ENCODE measurements at places on chromosomes 6 and 20.

DNA sequence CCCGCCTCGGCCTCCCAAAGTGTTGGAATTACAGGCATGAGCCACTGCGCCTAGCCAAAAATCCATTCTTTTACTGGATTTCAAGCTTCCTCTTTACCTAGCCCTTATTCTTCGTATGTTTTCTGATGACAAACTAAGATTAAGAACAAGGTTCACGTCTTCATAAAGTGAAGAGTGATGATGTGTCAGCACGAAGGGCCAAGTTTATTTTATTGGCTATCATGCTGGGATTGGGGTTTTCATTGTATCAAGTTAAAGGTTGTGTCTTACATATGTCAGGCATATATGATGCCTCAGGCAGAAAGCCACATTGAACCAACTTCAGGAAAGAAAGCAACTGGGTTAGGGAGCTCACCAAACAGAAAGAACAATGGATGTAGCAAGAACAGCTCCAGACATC, 19.7 kb upstream of the SLC17A3 start:
- DNase-seq, result no peak

GRCh38 chr6:28656715-28657114, 131.0 kb downstream of the GPX5 start:
- DNase-seq, result no peak

DNA sequence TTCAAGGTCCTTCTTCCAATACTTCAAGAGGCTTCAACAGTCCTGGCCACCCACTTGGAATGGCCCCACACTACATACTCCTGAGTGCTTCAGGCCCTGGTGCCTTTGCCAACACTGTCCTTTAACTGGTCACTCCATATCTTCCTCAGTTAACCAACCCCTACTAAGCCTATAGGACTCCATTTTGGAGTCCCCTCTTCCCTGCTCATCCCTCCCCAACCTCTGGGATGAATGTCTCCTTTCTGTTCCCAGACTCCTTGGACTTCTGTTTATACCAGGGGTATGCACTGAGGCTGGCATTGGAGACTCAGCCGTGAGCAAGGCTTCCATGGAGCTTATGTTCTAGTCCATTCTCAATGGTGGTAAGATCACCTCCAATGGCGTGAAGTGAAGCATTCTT, 33.6 kb downstream of the COX4I2 start:
- no peak for DNase-seq

DNA sequence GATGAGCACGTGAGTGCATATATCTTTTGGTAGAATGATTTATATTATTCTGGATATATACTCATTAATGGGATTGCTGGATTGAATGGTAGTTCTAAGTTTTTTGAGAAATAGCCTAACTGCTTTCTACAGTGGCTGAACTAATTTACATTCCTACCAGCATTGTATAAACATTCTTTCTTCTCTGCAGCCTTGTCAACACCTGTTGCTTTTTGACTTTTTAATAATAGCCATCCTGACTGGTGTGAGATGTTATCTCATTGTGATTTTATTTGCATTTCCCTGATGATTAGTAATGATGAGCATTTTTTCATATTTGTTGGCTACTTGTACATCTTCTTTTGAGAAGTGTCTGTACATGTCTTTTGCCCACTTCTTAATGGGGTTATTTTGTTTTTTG, 116.3 kb downstream of the ADTRP start:
- no peak for DNase-seq

DNA sequence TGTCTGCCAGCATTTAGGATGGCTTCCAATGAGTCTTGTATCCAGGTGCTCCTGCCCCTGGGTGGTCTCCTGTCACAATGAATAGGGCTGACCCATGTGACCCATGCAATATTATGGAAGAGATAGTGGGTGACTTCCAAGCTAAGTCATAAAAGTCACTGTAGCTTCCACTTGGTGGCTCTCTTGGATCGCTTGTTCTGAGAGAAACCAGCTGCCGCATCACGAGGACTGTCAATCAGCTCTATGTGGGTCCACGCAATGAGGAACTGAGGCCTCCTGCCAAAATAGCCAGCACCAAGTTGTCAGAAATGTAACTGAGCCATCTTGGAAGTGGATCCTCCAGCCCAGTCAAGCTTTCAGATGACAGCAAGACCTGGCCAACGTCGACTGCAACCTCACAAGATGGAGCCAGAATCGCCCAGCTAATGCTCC, 14.9 kb upstream of the MATN4 start:
- no peak for DNase-seq

GRCh38 chr6:3535033-3535775, 78.4 kb upstream of the SLC22A23 start:
- DNase-seq, result no peak
